ENCODE measurements at places on chromosomes 12 and 14. TPM values are rescaled to one million over a fixed set of nuclear protein-coding genes. Genes with fewer than 3 reads are reported as not detected.

- H3K4me1 ChIP-seq, result no peaks in the 10 kb centered on the region
- DNase-seq, result no peak
- no peaks in the 10 kb centered on the region for H3K27me3 ChIP-seq
- no peak overlapping the region for H3K4me3 ChIP-seq
Measured at GRCh38 chr14:48584031-48584430, 908.6 kb upstream of the MDGA2 start.

Gene POLE
- 42.4 TPM for total RNA-seq

DNA sequence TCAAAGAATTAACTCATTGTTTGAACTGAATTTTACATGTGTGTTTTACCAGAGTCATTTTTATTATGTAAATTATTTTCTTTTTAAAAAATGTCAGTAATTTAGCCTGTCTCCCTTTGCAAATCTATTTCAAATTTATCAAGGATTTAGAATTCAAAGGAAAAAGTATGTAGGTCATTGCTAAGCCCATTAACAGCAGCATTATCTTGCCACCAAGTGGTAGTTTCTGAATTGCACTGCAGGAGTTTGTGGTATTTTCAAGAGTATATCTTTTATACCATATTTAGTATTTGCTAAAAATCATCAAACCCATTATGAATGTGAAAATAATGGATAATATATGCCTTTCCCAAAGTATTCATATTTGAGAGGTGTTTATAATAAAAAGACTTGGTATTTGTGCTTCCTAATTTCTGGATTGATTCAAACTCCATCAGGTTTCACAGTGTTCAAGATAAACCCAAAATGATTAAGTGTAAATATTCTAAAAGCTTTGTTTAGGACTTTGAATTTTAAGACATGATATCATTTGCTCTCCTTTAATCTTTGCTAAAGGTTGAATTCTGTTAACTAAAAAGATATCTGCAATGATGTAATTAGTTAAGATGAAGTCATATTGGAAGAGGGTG is 711.4 kb downstream of the FSCB start:
- DNase-seq, result no peak
- no peaks in the 10 kb centered on the region for H3K27me3 ChIP-seq
- no peak overlapping the region for H3K4me3 ChIP-seq
- H3K4me1 ChIP-seq, result no peaks in the 10 kb centered on the region

DNA sequence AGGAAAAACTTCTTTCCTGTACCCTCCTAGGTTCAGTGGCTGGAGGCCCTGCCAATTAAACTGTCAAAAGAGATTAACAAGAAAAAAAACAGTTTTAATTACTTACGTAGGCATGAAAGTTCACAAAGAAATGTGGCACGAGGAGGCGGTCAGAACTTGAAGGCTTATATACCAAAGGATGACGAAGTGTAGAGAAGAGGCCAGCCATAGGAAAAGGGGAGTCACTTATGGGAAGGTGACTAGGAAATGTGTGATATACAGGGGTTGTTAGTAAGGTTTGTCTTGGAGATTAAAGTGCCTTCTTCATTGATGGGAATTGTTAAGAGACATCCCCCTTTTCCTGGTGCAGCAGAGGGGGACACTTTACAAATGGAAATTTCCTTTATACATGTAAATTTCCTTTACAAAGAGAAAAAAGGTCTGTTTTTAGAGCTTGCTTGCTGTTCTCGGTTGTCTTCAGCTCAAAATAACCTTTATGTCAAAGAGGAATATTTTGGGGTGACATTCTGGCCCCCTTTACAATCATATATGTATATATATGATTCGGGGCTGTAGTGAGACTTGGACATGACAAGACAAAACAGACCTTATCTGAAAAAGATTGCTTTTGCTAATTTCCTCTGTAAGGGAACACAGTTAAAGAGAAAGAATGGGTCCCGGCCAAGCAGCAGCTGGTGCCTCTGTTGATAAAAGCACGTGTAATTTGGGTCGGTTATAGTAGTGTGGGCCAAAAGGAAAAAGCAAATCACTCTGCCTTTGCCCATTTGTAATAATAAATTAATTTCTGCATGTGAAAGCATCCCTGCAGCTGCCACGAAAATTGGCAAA is 38.6 kb downstream of the SYNE2 start:
- H3K27me3 ChIP-seq, result no peaks in the 10 kb centered on the region
- DNase-seq, result no peak
- no peak overlapping the region for H3K27ac ChIP-seq
- no peaks in the 10 kb centered on the region for H3K36me3 ChIP-seq

GRCh38 chr14:99803106-99803775 is 10.0 kb downstream of the EML1 start:
- H3K36me3 ChIP-seq, result no peaks in the 10 kb centered on the region
- peaks cover 5% of the 10 kb centered on the region for H3K27me3 ChIP-seq
- no peak overlapping the region for H3K4me3 ChIP-seq
- no peaks in the 10 kb centered on the region for H3K4me1 ChIP-seq
- no peak overlapping the region for H3K27ac ChIP-seq
- no peak for DNase-seq

DNA sequence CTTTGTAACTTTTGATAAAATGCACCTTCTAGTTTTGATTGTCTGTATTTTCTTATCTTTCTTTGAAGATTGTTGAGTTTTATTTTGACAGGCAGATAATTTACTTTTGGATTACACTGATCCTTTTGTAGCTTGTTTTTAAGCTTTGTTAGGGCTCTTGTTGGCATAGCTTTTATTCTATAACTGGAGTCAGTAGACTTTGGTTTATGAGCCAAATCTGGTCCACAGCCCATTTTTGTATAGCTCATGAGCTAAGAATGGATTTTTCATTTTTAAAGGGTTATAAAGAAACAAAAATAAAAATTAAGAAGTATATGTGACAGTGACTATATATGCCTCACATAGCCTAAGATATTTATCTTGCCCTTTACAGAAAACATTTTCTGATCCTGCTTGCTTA is 142.3 kb downstream of the FUT8 start:
- no peaks in the 10 kb centered on the region for H3K36me3 ChIP-seq
- DNase-seq, result no peak
- no peak overlapping the region for H3K27ac ChIP-seq
- H3K4me3 ChIP-seq, result no peak overlapping the region
- no peaks in the 10 kb centered on the region for H3K27me3 ChIP-seq
- H3K4me1 ChIP-seq, result no peaks in the 10 kb centered on the region

Data from esophagus squamous epithelium (tissue), 5 donors.